Bronchial smooth muscle cell (primary cell): ENCODE measurements at places on chromosomes 3 and 15. TPM values are rescaled to one million over a fixed set of nuclear protein-coding genes. Genes with fewer than 3 reads are reported as not detected.

GRK7 gene
- total RNA-seq, result not detected in 2 replicates

EPHA3 gene
- 0.09 and 0.16 TPM in 2 replicates for total RNA-seq

DIPK2A gene
- total RNA-seq, result 49.8 and 118 TPM in 2 replicates

GOLGA6D gene
- under 0.01 TPM in 1 of 2 replicates, not detected in the other for total RNA-seq

RBPMS2 gene
- total RNA-seq, result 0.09 TPM in 1 of 2 replicates, not detected in the other

KIF15 gene
- total RNA-seq, result 1.3 and 2.7 TPM in 2 replicates

TGM5 gene
- total RNA-seq, result not detected in 2 replicates

EXOSC7 gene
- 60.8 and 62.1 TPM in 2 replicates for total RNA-seq

NR1I2 gene
- under 0.01 TPM in 1 of 2 replicates, not detected in the other for total RNA-seq

DPP8 gene
- total RNA-seq, result 33.7 and 35.8 TPM in 2 replicates

KCNMB3 gene
- 0.94 and 1.3 TPM in 2 replicates for total RNA-seq

ZBTB47 gene
- total RNA-seq, result 24.4 and 45.8 TPM in 2 replicates

RPUSD2 gene
- total RNA-seq, result 10.9 and 14.6 TPM in 2 replicates
